ENCODE measurements at places on chromosomes 2 and 18. TPM values are rescaled to one million over a fixed set of nuclear protein-coding genes. Genes with fewer than 3 reads are reported as not detected.

RAPGEF4 gene
- total RNA-seq = 16.6 TPM

GRCh38 chr2:216478151-216478550, 20.5 kb upstream of the RPL37A start:
- no peak for DNase-seq

RGPD5 gene
- total RNA-seq = 21.0 TPM

GRCh38 chr2:191555092-191555742, 122.7 kb upstream of the NABP1 start:
- peak; percentile 75 for DNase-seq

DNA sequence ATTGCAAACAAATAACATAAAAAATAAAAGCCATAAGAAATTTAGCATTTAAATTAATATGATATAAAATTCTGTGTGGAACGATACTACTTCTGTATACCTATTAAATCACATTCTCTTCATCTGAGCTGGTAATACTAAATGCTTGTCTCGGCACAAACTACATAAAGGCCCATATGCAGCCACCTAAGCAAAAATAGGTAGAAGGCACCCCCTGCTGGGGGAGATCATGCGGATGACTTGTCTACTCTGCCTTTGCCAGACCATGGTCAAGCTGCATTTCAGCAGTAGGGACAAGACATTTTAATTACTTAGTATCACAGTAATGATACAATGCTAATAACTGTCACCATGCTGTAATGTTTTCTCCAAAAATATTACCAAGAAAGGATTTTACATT, 108.0 kb downstream of the CDH19 start:
- DNase-seq = peak; percentile 46

SERPINB2 gene
- total RNA-seq = not detected

CRYBA2 gene
- not detected for total RNA-seq

- DNase-seq = no peak
These were observed 257.7 kb upstream of the UBE2E3 start for GRCh38 chr2:180722551-180723239.

- peak; percentile 46 for DNase-seq
These were observed 166.8 kb upstream of the ID2 start for GRCh38 chr2:8514796-8515758.

GRCh38 chr2:98444436-98445176, at the start of gene INPP4A:
Gene INPP4A (plus strand): TSS chr2:98444858. CDS start chr2:98520049, 75,191 bp downstream.
- peak; percentile 89 for DNase-seq

DSG4 gene
- total RNA-seq = not detected

CHRNA1 gene
- total RNA-seq = not detected

DNA sequence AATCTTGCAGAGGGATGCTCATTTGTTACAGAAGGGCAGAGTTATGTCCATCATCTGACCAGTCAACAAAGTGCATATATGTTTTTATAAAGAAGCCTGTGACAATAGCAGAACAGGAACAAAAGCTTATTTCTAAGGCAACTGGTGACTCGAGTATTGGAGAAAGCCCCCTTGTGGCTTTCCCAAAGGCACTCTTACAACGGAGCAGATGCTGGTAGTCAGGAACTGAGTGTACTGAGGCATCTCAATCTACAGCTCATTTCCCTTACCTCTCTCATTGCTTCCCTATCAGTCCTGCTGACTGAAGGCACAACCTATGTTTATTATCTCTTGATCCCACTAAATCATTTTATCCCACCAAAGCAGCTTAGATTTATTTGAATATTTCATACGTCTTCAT, 557.1 kb upstream of the CHAC2 start:
- DNase-seq = no peak

ARHGAP15 gene
- total RNA-seq = 4.2 TPM

DNA sequence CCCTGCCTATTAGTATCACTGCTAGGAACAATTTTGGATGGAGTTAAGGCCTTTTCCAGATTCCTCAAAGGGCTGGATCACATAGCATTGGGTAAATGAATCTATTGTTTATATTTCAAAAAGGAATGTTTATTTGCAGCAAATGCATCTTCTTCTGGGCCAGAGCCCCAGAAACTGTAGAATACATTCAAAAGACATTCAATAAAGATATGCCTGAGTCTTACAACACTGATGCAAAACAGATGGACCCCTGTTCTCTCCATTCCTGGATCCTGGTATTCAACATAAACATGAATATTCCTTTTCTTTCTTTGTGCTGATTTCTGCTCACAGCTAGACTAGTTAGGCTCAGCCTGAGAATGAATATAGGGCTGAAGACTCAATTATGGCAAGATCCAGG, 227.2 kb upstream of the KLHL29 start:
- no peak for DNase-seq

PPP1R1C gene
- total RNA-seq = 25.2 TPM

DNA sequence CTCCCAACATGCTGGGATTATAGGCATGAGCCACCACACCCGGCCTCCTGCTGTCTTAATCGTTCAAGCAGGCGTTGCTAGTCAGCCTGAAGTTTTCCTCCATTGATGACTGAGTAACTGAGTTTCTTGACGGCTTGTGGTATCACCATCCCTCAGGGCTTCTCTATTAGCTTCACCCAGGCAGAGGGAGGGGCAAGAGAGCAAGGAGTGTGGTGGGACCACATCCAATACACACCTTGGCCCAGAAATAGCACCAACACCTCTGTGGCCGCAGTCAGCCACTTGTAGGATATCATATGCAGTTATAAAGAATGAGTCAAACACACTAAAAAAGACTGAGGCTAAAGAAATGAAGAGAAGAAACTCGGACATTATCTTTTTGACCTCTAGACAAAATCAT, 1009.4 kb upstream of the CELF4 start:
- DNase-seq = no peak

GRCh38 chr2:105734762-105735538, 9.8 kb upstream of the NCK2 start:
- DNase-seq = no peak

GRCh38 chr2:234512884-234513669, 16.2 kb upstream of the ARL4C start:
- no peak for DNase-seq

GCKR gene
- not detected for total RNA-seq

All from left ventricle myocardium superior (tissue), 1 donor.